ENCODE measurements at places on chromosomes 11 and 22.

DNA sequence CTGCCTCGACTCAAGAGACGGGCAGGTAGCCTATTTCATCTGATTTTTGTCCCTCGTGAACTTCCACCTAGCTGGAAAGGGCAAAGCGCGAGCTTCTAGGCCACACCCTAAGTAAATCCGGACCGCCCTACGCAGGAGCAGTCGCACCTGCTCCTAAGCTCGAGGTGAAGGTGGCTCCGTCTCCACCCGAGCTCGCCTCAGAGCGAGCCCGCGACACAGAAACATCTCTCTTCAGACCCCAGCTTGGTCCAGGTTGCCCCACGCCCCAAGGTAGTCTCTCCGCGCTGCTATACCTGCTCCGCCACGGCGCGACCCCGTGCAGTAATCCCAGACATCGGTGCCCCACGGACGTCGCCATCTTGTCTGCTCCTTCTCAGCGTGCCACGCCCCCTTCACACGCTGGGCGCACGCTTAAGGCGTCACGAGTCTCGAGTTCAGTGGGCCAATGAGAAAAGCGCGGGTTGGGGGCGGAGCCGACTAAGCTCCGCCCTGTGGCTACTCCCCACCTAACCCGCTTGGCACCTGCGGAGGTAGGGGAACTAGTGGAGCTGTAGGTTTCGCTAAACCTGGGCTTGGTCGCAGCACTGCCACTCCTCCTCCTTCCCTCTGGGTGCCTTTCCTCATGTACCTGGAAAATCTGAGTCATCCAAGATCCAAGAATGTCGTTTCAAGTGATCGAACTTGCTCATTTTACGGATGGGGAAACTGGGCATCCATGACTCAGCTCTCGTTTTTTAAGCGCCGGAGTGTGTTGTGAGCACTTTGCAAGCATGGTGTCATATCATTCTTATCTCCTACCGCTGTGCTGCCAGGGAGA, at the start of gene PISD:
TSS of gene PISD (minus strand) at position 365 of the 817 bp plus-strand sequence. CDS start at position 358, 7 bp downstream.
- peak; percentile 49 for DNase-seq

- no peak for DNase-seq
These were observed 2.2 kb downstream of the INPP5J start for GRCh38 chr22:31124811-31125465.

- no peak for DNase-seq
These were observed 35.5 kb downstream of the ACO2 start for GRCh38 chr22:41504397-41504796.

GRCh38 chr22:40635940-40636379, 559 bp downstream of the MRTFA start:
- DNase-seq, result no peak

- no peak for DNase-seq
These were observed 49.2 kb downstream of the DBX1 start for GRCh38 chr11:20110908-20111669.

GRCh38 chr22:41565403-41566054, 4.7 kb downstream of the CSDC2 start:
- DNase-seq, result no peak

GRCh38 chr11:38538866-38539680, 1941.0 kb upstream of the RAG2 start:
- DNase-seq, result no peak

- no peak for DNase-seq
These were observed 10.1 kb downstream of the CHST1 start for GRCh38 chr11:45655347-45655756.

- DNase-seq, result no peak
These were observed 38.0 kb downstream of the OSBPL5 start for GRCh38 chr11:3126901-3127691.

GRCh38 chr22:27791159-27791858, 10.2 kb downstream of the MN1 start:
- no peak for DNase-seq

DNA sequence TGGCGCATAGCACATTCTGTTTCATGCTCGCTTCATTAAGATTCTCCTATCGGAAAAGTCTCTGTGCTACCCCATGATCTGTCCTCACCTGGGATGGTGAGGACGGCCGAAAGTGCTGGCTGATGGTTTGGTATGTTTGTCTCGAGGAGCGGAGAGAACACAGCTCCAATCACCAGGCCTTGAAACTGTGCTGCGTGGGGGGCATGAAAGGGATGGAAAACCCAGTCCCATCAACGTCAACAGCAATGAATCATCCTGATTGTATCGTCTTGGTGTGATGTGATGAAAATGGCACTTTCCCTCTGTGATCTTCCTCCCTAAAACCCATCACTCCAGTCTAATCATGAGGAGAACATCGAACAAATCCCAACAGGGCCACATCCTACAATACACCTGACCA, 8.4 kb downstream of the FXYD6 start:
- DNase-seq, result no peak

DNA sequence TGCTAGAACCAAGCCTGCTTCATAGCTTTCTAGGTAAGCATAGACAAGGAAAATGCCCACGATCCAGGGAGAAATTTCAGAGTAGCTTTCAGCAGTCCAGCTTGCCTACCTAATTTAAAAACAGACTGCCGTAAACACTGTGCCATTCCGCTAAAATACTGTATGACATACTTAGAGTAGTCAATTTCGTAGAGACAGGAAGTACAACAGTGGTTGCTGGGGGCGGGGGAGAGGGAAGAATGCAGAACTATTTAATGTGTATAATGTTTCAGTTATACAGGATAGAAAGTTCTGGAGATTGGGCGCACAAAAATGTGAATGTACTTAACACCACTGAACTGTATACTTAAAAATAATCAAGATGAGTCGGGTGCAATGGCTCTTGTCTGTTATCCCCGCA, 56.7 kb downstream of the C11orf58 start:
- DNase-seq, result no peak

DNA sequence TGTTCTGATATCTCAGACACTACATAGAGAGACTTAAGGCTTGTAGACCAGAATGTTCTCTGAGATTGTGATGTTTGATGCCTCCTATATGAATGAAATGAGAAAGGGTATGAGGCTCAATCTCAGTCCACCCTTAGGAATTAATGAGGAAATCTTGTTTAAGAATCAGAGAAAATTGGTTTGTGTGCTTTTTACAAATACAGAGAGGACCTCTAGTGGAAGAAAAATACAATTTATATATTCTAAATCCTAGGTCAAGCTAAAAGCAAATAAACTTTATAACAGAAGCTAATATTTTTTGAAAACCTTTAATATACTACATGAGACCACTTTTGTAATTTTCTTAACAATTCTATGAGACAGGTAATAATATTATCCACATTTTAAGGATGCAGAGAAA, 5.0 kb upstream of the OR52H1 start:
- DNase-seq, result no peak

GRCh38 chr11:75013051-75013450, 24.3 kb downstream of the NEU3 start:
- DNase-seq, result no peak

DNA sequence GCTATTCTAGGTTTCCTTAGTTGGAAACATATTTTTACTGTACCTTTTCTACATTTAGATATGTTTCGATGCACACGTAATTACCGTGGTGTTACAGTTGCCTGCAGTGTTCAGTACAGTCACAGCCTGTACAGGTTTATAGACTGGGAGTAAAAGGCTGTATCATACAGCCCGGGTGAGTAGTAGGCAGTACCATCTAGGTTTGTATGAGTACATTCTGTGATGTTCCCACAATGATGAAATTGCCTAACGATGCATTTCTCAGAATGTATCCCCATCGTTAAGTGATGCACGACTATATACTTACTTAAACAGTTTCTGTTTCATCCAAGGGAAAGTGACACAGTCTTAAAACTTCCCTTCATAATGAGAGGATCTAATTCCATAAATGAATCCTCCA, 13.1 kb upstream of the THY1 start:
- DNase-seq, result no peak

DNA sequence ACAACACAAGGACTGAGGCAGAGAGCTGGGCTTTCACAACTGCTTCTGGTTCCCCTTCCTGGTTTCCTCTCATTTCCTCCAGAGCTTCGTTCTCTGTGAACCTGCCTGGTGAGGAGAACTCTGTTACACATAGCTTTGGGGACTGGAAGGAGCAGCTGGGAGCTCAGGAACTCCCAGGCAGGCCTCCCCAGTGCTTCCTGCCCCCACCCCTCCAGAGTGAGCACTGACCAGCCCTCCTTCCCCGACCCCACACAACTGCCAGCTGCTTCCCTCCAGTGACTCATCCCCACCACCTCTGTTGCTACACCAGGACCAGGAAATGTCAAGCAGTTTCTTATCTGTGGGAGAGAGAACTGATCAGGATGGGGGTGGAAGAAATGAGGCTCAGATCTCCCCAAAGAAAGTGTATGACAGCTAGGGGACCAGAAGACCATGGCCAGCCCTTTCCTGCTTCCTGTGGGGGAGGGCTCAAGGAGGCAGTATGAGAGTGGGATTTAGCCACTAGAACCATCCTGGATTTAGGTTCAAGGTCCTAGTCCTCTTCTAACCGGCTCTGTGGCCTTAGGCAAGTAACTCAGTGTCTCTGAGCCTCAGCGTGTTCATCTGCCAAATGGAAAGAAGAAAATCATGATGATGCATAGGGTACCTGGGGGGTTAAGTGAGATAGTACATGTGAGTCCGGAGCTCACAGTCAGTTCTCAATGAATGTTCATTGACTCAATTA, 4.5 kb upstream of the TP53I11 start:
- no peak for DNase-seq

GRCh38 chr11:7611411-7611810, 61.9 kb downstream of the CYB5R2 start:
- no peak for DNase-seq
